AG04449 (cell line): ENCODE measurements at places on chromosomes 13 and 19.

DNA sequence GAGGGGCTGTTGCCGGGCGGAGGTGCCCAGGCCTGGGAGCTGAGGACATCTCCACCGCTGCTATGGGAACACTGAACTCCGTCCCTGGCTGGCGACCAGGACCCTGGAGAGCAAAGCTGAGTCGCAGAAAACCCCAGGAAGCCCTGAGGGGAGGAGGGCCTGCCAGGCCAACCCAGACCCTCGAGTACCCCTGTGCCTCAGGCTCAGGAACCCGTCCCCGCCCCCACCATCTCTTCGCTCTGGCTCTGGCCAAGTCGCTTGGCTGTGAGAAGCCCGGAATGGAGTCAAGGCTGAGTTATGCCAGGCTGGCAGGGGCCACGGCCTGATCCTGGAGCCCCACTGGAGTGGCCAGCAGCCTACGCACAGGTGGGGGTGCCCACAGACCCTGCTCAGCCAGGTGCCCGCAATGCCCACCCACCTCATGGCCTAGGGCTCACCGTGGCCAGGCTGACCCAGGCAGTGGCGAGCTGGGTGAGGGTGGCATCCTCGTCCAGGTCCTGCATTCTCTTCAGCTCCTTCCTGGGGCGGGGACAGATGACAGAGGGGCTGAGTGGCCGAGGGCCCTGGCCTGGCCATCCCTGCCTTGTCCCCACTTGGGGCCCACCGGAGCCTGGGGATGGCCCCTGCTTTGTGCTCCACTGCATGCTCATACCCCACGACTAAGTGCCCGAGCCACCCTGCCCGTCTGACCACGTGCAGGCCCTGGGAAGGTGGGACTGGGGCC is 8.5 kb upstream of the CERS1 start:
- DNase-seq = no peak

DNA sequence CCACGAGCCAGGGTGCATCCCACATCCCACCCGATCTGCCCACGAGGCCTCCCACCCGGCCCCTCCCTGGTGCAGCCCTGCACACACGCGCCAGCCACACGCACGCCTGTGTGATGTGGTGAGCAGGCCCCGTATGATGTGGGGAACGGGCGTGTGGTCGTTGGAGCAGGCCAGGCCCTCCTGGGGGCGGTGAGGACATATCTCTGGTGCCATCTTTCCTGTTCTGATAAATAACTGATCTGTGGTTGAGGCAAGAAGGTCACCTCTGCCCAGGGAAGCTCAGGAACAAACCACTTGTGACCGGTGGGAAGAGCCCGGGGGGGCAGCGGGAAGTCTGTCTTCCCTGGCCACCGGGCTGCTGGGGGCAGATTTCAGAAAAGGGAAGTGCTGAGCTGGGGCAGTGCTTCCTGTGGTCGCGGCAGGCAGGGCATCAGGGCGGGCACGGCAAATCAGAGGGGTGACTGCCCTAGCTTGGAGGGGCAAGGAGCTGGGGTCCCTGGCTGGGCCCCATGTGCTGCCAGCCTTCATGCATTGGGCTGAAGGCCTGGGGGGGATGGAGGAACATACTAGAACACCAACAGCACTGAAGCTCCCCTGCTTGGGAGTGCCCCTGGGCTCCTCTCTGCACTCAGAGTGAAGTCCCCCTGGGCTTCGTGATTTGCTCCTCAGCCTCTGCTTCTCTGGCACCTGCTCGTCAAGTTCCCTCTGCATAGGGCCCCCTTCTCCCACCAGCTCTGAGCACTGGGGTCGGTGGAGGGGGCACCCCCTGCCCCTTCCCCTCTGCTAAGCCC is 35.2 kb upstream of the SLC7A10 start:
- no peak for DNase-seq

- DNase-seq = no peak
Measured at GRCh38 chr19:52734331-52734892, 432 bp downstream of the ZNF611 start.

GRCh38 chr19:14114854-14115253 is 2.7 kb downstream of the PRKACA start:
- no peak for DNase-seq

GRCh38 chr13:113864273-113864890 is 506 bp upstream of the GAS6 start:
- no peak for DNase-seq

- DNase-seq = no peak
Measured at GRCh38 chr13:81697826-81698225, 1356.9 kb upstream of the SPRY2 start.

DNA sequence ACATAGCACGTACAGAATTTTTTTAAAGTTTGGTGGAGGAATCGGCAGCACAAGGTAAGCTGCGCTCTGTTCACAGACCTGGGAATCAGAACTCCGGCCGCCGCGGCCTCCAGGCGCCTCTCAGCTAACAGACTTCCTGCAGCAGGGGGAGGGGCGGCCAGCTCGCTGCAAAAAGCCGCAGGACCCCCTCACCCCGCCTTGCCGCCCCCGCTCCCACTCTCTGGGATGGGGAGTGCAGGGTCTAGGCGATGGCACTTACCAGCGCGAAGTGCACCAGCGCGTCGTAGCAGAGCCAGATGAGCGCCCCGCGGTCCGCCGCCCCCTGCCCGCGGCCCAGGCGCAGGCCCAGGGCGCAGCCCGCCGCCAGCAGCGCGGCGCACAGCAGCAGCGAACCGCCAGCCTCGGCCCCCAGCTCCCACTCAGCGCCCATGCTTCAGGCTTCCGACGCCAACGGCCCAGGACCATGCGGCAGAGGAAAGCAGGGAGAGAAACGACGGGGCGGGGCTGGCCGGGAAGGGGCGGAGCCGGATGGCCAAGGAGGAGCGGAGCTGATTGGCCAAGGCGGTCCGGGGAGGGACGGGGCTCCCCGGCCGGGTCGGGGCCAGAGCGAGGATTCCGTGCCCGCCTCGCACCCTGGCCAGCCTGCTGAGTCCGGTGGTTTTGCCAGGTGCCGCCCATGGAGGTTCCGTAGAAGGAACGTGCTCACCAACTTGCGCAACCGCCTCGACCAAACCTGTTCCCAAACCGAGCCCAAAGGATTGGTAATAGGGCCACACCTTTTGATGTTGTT is at the start of gene EBPL:
EBPL (minus strand) TSS at position 492 of the 790 bp plus-strand sequence; CDS start at position 430, 62 bp downstream.
- DNase-seq = no peak

- DNase-seq = no peak
Measured at GRCh38 chr19:15455996-15456395, 6.2 kb upstream of the WIZ start.

DNA sequence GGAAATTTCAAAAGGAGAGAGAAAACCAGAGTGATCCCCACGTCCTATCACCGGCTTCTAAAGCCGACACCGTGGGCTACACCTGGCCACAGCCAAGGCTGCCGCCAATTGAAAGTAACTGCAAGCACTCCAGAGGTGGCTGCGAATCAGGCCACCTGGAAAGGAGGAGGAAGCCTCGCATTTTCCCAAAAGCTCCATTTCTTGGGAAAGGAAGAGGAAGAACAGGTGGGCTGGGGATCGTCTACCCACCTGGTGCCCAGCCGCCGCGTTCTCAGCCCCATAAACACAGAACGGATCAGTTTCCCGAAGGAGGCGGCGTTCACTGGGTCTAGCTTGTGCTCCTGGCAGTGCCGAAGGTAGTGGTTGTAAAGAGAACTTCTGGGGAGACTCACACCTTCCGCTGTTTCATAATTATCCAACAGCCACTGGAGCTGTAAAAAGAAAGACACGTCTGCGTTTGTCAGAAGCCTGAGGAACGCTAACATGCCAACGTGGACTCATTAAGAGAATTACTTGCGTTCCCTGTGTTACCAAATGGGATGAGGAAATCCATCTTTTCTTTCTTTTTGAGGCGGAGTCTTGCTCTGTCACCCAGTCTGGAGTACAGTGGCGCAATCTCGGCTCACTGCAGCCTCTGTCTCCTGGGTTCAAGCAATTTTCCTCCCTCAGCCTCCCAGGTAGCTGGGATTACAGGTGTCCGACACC is 38.1 kb upstream of the RANBP3 start:
- no peak for DNase-seq

DNA sequence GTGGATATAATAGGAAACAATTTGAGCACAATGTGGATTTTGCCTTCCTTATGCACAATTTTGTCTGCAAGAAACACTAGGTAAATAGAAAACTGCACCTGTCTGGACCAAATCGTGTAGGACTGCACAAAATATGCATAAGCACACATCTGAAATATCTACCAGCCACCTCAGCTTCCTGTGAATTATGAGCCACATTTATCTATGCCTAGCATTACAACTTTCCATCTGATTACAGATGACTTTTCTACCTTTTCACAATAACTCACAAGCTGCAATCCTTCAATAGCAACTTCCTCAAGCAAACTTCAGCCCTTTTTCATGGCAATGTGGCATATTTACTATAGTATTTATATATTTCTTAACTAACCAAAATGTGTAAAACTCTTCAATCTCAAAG is 5.7 kb upstream of the RFX2 start:
- DNase-seq = no peak

- DNase-seq = no peak
Measured at GRCh38 chr13:80877209-80877943, 536.5 kb upstream of the SPRY2 start.

DNA sequence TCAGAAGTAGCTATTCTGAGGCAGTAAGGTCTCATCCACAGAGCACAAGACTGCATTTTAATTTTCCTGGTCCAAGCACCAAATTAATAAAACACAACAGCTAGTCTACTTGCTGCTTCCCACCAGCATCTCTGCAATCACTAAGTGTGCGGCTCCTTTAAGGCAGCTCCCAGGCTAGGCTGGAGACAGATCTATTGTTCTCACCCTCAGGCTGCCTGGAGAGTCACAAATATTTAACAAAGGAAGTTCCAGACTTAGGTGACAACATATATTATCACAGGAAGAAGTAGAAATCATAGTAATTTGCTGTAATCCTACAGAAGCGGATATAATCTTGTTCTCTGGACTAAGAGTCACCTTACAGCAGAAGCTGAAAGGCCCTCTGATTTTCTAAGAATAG is 2.2 kb upstream of the EID2 start:
- no peak for DNase-seq

- DNase-seq = no peak
Measured at GRCh38 chr13:92460479-92460878, 766.1 kb upstream of the GPC6 start.

DNA sequence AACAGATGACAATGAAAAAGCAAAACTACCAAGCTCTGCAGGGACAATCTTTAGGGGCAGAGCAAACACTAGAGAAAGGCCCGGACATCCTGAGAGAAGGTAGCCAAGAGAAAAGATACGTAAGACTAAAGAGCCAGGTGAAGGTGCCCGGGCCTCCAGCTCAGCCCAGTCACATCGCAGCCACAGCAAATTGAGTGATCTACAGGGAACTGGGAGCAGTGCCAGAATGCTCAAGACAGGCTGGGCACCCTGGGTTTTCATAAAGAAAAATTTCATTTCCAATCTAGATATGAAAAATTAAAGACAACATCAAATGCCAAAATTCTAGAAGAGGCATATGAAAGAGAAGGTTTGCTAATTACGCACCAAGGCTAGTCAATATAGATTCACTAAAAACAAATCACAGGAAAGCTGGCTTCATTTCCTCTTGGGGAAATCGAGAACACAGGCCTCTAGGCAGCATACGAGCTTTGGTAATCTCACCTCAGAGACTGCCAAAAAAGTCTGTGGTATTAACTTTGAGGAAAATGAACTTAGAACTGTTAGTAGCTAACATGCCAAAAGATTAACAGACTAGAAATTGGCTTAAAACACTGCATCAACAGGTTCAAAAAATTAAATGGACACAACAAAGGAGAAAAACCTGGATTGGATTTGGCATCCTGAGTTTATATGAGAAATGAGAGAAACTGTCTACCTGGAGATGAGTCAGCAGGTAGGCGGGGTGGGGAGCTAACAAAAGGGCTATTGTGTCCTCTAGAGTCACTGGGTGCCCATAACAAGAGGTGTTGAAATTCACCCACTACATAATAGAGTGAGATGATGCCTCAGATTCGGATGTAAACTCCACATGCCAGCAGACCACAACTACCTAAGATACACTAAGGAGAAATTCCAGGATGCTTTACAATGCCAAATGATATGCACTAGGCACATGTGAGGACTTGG is 6.6 kb downstream of the ANKRD10 start:
- no peak for DNase-seq

GRCh38 chr13:83065108-83065507 is 817.2 kb downstream of the SLITRK1 start:
- DNase-seq = no peak

GRCh38 chr19:11513946-11514345 is 8.3 kb upstream of the ZNF653 start:
- DNase-seq = no peak

- DNase-seq = no peak
Measured at GRCh38 chr19:46481223-46481848, 10.0 kb upstream of the PNMA8A start.
